Mesenteric fat pad (tissue), 1 donor: ENCODE measurements at places on chromosomes 5 and 9. TPM values are rescaled to one million over a fixed set of nuclear protein-coding genes. Genes with fewer than 3 reads are reported as not detected.
A peak's percentile ranks its signal among the peaks of the same experiment; 100 is the strongest.

SELENOP gene
- 807 TPM for total RNA-seq

SPATA31D1 gene
- not detected for total RNA-seq

ORM2 gene
- not detected for total RNA-seq

GABRB2 gene
- total RNA-seq = 4.8 TPM

GRCh38 chr9:33190021-33190705 is 23.0 kb upstream of the B4GALT1 start:
- no peak for DNase-seq

- no peak for DNase-seq
Observed at GRCh38 chr5:67202828-67203227, 6.2 kb upstream of the CD180 start.

DNA sequence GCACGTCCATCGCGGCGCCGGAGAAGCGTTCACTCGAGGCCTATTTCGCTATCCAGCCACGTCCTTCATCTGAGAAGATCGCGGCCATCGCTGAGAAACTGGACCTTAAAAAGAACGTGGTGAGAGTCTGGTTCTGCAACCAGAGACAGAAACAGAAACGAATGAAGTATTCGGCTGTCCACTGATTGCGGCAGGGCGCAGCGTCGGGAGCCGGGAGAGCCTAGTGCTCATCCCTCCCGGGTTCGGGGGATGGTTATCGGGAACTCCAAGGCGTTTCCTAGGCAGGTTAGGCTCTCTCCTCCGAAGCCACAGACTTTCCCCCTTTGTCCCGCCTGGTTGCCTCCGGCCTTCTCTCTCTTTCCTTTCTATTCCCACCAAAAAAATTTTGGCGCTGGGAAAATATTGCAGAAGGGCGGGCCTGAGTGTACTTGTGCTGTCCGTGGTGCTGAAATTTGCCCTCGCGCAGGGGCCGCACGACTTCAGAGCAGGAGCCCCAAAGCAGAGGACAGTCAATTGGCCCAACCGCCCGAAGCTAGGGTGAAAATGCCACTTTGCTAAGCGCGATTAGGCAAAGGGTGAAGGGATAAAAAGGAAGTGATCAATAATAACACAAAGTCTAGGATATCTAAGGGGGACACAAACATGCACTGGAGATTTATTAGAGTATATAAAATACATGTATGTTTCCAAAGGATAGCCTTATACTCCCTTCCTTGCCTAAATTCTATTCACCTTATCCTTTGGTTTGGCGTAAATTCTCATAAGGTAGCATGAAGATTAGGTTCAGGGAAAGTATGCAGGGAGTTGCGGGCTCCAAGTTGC is 1.8 kb downstream of the POU4F3 start:
- no peak for DNase-seq

DNA sequence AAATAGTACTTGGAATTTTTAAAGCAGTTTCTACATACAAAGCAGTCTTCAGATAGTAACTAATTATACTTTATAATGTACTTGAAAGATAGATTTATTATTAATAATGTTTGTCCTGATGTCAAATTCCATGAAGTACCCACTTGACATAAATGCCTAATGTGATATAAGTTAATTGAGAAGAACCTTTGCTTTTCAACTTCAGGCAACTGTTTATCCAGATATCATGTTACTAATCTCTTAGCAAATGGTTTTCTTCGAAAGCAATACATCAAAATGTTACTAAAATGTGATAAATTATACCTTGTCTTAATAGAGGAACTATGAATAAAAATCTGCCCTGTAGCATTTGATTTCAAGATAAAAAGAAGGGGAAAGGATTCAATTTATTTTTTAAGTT is 146.8 kb upstream of the FBXL17 start:
- no peak for DNase-seq

- DNase-seq = no peak
Observed at GRCh38 chr5:170393235-170393634, 4.1 kb upstream of the KCNMB1 start.

DNA sequence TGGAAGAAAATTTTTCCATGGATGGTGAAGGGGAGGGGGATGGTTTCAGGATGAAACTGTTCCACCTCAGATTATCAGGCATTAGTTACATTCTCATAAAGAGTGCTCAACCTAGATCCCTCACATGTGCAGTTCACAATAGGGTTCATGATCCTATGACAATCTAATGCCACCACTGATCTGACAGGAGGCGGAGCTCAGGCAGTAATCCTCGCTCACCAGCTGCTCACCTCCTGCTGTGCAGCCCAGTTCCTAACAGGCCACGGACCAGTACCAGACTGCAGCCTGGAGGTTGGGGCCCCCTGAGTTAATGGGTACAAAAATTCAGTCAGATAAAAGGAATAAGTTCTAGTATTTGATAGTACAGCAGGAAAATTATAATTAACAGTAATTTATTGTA is 337.2 kb downstream of the NPR3 start:
- DNase-seq = no peak

- DNase-seq = no peak
Observed at GRCh38 chr5:107764976-107765804, 94.5 kb upstream of the EFNA5 start.

DNA sequence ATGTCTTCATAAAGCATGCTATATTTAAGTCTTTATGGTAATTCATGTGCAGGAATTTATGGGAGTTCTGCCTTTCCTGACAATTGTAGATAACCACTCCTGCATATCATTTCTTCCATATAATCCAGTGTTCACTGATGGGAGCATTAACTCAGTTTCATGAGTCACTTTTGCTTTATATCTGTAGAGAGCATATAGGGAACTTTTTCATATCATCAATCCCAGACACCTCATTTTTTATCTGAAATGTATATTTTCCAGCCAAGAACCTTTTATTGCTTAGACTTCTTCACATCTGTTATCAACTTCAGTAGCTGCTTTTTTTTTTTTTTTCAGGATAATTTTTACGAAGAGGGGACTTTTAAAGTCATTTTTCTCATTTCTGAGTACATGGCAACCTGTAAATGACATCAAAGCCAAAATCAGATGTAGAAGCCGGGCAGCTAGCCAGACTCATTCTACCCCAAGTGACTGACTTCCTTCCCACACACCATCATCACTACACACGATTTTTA is 41.1 kb downstream of the NFX1 start:
- no peak for DNase-seq

DNA sequence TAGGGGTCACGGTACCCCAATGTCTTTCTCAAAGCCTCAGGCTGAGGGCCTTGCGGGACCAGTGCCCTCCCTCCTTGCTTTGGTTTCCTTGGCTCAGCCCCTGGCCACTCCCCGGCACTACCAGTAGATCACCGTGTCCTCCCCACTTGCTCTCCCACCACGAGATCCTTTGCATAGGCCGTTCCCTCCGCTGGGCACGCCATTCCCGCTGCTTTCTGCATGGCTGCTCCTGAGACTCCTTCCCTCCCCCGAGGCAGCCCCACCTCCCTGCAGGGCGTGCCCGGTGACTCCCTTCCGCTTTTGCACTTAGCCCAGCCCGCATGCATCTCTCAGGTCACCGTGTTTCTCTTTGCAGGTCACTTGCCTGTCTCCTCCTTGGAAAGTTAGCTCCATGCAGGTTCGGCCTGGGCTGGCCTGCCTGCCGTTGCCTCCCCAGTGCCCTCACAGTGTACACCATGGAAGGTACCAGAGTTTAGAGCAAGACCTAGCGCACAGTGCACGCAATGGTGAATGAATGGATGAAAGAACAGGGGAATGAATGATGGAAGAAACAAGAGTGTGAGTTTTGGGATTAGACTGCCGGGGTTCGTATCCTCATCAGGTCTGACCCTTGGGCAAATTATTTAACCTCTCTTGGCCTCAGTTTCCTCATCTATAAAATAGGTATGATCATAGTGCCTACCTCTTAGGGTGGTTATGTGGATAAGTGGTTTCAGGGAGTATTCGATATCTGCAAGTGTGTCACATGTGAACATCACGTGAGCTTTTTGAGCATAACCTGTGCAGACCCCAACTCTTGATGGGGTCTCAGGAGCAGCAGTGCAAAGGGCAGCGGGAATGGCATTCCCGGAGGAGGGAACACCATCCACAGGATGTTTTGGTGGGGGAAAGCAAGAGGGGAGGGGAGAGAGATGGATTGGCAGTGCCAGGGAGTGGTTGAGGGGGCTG is 214.3 kb downstream of the C9orf50 start:
- DNase-seq = no peak

DNA sequence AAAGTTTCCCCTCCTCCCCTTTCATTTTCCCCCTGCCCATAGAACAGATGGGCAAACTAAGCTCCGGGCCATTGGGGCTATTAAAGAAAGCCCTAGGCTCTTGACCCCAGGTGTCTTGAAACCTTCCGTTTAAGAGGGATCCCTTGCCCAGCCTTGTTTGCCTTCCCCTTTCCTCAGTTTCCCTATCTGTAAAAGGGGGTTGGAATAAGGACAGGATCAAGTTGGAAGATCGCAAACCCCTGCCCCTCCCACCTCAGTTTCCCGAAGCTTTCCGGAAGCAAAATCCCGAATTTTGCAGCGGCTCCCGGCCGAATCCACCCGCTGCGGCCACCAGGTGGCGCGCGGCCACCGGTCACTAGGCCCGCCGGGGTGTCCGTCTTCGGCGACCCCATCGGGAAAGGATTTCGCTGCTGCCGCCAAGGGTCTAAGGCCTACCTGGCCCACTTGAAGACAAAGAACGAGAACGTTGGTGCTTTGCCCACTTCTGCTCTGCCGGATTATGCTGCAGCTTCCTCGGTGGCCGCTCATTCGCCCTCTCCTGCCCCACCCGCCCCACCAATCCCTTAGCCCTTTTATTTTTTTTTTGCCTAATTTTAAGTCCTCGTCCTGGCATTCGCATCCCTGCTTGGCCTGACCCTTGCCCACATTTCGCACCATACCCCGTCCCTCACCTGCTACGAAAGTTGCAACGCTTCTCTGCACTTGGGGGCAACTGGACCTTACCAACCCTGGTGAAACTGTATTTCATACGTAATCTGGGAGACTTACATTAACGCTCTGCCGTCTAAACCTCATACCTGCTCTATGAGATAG is 962 bp upstream of the NR6A1 start:
- peak; percentile 90 for DNase-seq
